ENCODE measurements at places on chromosomes 5 and 9.
A peak's percentile ranks its signal among the peaks of the same experiment; 100 is the strongest.

GRCh38 chr5:15797116-15797515 lies 297.1 kb downstream of the FBXL7 start:
- DNase-seq, result no peak

DNA sequence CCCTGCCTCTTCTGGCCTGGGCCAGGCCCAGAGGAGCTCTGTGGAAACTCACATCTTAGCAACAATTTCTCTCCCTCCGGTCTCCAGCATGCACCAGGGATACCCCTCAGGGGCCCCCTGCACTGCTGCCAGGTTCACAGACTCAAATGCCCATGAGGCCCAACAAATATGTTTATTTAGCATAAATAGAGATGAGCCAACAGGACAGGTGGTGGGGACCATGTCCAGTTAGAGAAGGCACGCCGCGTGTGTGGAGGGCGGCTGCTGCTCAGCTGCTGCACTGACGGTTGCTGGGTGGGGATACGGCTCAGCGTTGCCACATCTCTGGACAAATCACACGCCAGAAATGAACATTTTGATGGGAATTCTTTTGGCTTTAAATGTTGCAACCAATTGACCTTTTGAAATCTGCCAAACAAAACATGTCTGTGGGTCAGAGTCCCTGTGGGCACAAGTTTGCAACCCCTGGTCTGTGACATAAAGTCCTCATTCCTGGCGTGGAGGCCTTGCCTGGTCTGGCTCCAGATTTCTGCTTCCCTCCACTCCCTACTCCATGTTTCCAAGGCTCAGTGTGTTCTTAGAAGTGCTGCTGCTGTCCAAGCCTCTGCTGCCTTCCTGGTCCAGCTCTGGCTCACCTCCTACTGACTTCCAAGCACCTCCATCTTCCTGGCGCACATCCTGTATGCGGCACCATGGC lies 88.9 kb downstream of the AMBP start:
- DNase-seq, result no peak

DNA sequence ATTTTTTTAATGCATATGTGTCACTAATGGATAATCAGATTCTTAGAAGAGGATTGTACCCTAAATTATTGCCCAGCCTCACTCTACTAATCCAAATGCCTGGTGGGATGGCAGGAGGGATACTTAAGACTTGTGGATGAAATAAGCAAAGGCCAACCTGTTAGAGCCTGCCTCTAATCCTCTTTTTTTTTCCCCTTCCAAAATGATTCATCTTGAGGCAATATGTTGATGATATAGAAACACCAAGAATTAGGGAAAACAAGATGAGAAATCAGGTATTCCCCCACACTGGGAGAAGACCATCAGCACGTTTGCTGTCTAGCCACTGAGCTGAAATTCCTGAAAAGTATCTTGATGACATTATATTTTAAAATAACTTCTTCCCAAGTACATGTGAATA lies 52.0 kb downstream of the RFK start:
- DNase-seq, result no peak

DNA sequence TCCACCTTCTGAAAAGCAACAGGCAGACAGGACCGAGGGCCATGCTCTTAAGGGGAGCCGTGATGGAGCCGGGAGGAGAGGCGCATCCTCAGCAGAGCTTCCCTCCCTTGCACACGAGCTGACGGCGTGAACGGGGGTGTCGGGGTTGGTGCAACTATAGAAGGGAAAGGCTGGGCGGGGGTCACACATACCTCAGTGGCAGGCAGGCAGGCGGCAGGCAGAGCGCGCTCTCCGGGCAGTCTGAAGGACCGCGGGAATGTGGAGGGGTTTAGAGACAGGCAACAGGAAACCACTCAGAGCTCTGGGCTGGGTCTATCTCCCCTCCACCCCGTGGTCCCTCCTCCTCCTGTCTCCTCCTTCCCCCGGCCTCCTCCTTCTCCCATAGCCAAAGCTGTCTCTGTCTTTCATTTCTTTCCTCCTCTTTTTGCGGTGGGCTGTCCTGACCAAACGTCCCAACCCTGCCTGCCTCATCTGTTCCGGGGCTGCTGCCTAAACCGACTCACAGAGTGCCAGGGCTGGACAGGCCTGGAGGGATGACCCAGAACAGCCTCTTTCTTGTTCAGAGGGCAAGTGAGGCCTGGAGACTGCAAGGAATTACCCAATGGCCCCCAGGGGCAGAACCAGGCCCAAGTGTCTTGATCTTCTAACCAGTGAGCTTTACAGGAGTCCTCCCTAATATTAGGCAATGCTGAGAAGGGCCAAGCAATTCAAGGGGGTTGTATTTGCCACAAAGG lies at the start of gene SPARC:
Gene SPARC (minus strand): TSS at position 242 of the 734 bp plus-strand sequence. CDS start 10,727 bp downstream, outside the sequence.
- peak; percentile 74 for DNase-seq

DNA sequence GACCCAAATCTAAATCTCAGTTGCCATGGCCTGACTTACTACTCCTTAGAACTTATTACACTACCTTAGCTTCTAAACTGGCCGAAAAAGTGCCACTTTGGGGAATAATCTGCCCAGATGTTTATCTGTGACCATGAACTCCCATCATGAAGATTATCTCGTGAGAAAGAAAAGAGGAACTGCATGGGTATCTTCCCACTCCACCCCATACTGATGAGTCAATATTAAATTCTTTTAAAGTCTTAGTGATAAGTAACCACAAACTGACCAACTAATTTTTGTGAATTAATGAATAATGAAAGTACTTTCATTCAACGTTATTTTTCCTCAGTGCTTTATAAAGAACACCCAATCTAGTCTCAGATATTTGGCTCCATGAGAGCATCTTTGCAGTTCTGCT lies 493.5 kb downstream of the EBF1 start:
- no peak for DNase-seq

DNA sequence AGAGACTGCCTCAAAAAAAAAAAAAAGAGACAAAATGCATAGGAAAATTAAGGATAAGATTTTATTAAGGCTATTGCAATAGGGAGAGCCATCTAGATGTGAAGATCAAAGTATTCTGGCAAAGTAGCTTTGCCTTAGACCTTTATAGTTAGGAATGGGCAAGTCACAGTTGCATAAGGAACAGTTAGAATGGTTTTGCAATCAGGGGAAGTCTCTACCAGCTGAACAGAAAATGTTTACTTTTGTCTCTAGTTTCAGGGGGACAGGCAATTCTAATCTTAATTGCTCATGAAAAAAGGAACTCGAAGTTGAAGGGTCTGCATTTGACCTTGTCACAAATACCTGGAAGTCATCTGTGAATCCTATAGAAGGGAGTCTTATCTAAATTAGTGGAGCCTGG lies 13.1 kb upstream of the ATP6V1G1 start:
- DNase-seq, result no peak

DNA sequence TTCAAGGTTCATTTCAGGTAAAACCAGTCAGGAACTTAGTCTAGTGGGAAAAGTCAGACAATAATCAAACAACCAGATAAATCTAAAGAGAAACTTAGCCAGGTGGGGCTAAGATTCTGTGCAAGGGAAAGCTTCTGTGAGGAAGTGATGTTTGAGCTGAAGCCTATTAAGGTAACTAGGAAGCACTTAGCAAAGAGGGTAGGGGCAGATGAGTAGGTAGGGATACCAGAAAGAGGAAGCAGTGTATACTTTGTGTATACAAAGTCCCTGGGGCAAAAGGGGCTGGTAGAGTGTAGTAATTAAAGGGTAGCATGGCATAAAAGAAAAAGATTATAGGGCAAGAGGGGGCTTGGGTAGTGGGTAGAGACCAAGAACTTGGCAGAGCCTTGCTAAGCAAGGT lies 3.6 kb upstream of the SPATA24 start:
- no peak for DNase-seq

DNA sequence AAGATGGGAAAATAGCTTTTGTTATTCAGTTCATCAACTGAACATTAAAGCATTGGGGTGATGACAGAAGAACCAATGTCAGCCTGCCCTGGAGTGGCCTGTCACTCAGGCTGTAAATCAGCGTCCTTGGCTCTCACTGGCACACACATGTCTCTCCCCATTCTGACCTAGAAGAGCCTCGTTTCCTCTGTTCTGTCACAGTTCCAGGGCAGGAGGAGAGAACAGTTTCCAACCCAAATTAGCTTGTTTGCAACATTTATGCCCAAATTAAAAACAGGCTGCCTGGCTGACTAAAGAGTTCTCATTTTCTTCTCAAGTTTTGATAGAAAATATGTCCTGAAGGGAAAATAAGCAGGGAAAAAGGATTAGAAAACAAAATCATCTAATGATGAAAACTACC lies 520.1 kb downstream of the CHSY3 start:
- no peak for DNase-seq

GRCh38 chr9:121744002-121744686 lies 92.7 kb downstream of the DAB2IP start:
- no peak for DNase-seq

DNA sequence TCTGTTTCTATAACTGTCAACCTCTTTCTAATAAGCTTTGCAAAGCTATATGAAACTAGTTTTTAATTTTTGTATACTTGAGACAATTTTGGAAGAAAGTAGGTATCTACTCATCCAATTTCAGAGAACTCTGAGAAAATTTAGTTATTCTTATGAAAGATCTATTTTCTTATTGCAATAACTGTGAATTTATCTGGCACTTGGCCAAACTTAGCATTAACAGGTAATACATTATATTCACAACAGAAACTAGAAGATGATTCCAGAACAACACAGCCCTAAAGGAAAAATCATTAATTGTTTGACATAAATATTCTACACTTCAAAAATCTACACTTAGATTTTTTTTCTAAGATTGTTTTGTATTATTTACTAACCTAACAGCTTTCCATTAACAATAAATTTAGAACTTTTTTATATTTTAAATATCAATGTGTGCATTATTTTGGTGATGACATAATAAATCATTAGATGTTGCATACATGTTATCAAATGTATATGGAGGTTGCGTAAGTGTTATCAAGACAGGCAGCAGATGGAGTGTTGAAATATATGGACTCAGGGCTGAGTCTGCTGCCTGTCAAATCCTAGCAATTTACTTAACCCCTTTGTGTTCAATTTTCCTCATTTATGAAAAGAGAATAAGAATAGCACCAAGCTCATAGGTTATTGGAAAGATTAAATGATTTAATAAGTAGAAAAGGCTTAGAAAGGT lies 141.8 kb downstream of the MUSK start:
- no peak for DNase-seq

DNA sequence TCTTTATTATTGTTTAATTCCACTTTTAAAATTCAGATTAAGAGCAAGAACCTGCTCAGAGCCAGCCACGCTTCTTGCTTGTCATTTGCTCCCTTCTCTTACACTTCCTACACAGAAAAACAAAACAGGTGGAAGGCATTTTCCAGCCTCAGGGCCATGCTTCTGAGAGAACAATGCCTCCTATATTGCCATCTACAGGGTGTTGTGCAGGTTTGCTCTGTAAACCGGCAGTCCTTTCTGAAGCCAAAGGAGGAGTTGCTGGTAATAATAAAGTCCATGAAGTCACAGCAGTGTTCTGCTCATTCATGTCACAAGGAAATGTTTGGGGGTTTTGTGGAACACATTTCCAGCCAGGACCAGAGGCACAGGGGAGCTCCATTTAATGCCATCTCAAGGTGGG lies 16.1 kb upstream of the PRLR start:
- no peak for DNase-seq

GRCh38 chr5:172891716-172892421 lies 57.8 kb downstream of the ERGIC1 start:
- no peak for DNase-seq

- DNase-seq, result no peak
Observed at GRCh38 chr9:111916234-111916645, 19.6 kb downstream of the UGCG start.

GRCh38 chr5:131977212-131977604 lies 31.7 kb upstream of the MEIKIN start:
- no peak for DNase-seq

DNA sequence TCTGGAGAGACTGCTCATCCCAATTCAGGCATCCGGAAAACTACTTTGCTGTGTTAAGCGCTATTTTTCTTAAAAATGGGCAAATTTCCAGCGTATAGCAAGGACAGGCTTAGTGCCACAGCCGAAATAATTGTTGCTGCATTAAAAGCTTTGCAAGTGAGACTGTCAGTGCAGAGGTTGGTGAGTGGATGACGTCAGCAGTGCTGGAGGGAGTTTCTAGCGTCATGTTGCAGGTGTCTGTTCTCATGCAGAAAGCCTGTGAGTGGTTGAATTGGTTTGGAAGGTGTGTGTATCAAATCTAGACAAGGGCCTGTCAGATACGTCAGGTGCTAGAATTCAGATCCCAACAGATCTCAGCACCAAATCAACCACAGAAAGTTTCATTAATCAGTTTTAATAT lies 204.4 kb downstream of the TRIO start:
- no peak for DNase-seq
